ENCODE measurements at places on chromosomes 11 and 22.

DNA sequence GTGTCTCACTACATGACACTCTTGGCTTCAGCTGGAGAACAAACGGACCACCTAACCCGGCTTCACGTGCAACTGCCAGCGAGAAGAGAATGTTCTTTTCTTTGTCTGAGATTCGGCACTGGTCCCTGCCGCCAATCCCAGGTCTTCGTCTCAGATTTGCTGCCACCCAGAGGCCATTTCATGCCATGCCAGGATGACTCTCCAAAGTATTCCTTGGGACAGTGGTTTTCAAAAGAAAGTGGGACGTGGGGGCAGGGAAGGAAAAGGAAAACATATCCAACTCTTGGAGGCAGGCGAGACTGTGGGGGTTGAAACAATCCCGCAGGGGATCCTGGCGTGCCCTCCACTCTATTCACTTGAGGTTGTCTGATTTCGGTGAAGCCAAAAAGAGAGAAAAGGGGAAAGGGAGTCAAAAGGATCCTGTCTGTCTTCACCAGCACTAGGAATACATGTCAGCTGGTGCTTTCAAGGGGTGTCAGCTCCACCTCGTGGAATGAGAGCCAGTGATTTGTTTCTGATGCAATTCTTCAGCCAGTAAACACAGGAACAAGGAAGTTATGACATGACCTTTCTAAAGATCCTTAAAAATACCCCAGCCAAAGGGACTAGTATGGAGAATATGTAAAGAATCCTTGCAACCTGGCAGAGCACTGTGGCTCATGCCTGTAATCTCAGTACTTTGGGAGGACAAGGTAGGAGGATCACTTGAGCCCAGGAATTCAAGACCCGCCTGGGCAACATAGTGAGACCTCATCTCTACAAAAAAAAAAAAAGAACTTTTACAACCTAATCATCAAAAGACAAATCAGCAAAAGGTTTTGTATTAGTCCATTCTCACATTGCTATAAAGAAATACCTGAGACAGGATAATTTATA, 41.0 kb upstream of the APLNR start:
- peak; percentile 18 for DNase-seq

DNA sequence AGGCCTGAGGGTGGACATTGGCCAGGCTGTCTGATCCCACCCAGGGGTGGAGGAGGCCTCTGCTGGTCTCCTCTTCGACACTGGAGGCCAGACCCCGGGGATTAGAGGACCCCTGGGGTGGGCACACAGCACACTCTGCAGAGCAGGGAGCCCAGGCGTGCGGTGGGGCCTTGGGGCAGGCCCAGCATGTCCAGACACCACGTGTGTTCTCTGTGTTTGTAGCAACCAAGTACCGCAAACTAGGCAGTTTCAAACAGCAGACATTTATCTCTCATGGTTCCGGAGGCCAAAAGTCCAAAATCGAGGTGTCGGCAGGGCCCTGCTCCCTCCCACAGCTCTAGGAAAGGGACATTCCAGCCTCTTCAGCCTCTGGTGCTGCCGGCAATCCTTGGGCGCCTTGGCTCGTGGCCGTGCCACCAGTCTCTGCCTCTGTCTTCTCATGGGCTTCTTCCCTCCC, 1.5 kb downstream of the PANX2 start:
- no peak for DNase-seq

DNA sequence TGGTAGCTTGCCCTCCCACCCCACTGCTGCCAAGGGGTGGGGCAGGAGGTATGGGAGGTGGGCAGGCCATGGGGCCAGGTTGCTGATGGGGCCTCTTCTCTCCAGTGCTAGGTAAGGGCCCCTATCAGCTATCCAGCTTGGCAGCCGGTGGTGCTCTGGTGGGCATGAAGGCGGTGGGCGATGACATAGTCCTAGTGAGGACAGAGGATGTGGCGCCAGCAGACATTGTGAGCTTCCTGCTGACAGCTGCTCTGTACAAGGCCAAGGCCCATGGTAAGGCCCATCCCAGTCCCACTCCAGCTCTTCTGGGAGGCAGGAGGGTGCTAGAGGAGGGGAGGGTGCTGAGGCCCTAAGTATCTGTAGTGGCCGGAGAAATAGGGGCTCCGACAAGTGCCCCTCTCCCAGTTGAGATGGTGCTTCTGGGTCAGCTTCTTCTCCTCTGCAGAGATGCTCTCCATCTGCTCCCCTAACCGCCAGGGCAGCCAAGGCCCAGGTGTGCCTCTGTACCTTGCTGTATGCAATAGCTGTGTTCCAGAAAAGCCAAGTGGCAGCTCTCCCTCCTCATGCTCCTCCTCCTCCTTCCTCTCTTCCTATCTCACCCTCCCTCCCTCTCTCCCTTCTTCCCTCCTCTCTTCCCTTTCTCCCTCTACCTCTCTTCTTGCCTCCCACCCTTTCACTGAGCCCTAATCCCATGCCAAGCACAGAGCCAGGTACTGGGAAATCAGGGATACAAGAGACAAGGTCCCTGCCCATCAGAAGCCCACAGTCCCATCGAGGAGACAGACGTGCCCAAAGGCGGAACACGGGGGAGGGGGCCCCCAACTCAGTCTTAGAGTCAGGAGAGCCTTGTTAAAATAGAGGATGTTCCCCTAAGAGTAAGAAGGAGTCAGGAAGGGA, 55.3 kb downstream of the OTOG start:
- no peak for DNase-seq

DNA sequence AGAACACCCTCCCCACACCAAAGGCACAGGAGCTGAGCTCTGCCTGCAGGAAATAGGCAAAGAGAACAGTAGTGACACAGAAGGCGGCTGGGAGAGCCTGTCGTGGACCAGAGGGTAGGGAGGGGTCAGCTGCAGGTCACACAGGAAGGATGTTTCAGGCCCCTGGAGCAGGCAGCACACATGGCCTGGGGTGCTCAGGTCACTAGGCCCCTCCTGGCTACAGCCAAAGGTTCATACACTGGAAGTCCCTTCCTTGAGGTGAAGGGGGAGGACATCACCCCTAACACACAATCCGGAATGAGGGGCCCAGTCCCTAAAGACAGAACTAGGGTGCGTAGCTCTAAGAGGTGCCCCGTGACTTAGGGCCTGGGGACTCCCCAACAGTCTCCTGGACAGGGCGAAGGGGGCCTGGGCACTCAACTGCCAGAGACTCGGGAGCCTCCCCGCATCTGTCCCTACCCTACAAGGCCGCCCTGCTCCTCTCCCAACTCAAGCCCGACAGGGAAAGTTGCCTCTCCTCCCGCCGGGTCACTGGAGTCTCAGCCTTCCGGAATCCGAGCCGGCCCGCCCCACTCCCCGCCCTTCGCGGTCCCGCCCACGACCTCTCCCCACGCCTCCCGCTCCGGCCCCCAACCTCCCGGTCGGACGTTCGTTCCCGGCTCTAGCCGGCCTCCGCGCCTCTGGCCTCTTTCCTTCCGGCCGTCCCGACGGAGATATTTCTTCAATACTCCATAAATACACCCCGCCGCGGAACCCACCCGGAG, at the start of gene CYB5R2:
Gene CYB5R2 (minus strand): TSS at position 541 of the 764 bp plus-strand sequence. CDS start 675 bp downstream, outside the sequence.
- no peak for DNase-seq

- no peak for DNase-seq
These were observed 27.7 kb upstream of the SMCO4 start for GRCh38 chr11:93570759-93571413.

DNA sequence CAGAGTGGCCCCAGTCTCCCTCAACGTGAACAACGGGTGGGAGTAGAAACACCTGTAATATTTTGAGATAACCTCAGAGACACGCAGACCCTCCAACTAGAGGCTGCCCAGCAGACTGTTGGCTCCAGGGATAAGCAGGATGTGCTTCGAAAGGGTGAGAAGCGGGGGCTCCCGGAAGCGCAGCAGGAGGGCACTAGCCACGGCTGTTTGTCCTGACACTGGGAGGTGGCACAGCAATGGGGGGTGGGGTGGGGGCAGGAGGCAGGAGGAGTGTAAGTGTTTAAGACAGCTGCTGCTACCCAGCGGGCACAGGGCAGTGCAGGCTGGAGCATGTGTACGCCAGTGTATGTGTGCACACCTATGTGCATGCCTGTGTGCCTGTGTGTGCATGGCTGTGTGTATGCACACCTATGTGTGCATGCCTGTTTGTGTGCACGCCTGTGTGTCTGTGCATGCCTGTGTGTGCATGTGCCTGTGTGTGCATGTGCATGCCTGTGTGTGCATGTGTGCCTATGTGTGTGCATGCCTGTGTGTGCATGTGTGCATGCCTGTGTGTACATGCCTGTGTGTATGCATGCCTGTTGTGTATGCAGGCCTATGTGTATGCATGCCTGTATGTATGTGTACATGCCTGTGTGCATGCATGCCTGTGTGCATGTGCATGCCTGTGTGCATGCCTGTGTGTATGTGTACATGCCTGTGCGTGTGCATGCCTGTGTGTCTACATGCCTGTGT, 154.7 kb downstream of the SHANK2 start:
- no peak for DNase-seq

DNA sequence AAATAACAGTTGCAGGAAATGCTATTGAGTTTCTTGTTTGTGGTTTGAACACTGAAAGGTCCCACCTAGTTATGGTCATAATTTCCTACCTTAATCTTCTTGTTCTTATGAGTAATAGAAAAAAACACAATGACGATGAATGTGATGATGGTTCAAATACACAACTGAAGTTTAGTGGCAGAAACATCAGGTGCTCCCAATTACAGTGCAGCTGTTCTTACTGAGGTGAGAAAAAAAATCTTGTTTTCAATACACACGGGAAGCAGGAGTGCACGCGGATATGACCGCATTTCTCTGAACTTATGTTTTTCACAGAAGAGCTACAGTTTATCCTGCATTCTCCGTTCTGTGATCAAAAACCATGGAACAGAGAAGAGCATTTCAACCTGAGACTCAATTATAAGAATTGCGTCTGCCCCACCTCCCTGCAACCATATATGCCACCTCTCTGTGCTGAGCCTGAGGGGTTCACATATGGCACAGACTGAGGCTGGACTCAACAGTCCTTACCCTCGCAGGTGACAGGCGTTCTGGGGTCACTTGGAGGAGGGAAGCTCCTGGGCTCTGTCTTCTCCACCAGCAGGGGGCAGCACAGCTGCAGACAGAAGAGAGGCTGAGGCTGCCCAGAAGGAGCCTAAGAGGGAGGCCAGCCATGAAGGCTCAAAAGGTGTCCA, 99.7 kb upstream of the IGLL5 start:
- DNase-seq, result peak; percentile 63

DNA sequence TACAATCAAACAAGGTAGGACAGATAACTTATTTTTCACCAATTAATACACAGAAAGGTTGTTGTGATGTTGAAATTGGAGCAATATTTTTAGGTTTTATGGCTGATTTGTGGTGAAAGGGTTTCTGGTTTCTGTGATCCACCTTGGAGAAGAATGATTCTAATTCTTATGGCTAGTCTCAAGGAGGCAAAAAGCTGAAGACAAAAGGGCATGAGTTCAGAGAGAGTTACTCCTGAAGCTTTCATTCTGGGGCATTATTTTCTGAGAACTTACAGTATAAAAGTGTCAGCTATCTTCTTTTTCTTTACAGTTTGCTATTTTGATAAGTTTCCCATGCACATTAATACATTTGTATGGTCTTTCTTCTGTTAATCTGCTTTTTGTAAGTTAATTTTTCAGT, 372.4 kb upstream of the CCDC179 start:
- no peak for DNase-seq

GRCh38 chr11:109708184-109708583, 286.2 kb downstream of the C11orf87 start:
- no peak for DNase-seq

DNA sequence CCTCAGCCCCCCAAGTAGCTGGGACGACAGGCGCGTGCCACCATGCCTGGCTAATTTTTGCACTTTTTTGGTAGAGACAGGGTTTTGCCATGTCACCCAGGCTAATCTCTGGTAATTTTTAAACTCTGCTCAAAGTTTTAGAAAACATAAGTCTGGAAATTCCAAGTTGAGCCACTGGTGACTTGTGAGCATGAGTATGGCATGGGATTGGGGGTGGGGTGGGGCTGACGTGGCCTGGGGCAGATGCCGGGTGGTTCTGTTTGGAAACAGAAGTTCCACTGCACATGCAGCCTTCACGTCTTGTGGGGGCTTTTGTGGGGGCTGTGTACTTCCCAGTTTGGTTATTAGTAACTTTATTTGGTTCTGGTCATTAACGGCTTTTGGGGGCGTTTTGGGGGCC, 67.3 kb downstream of the PTPRJ start:
- DNase-seq, result no peak

DNA sequence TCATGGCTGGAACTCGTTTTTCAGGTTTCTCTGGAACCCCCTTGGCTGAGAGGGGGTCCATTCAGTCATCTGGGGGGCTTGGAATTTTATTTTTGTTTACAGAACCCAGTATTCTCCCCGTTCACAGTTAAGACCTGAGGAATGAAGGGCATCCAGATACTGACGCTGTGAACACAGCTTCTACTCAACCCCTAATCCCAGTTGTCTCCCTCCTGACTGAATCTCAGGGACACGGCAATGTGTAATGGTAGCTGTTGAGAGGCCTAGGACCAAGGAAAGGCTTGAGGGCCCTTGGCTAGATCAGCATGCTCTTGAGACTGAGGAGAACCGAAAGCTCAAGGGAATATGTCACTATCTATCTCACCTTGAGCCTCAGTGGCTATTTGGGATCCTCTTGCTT, 113.6 kb downstream of the SWAP70 start:
- no peak for DNase-seq

- no peak for DNase-seq
These were observed 26.3 kb downstream of the FAM118A start for GRCh38 chr22:45335854-45336522.

GRCh38 chr11:44702889-44703288, 23.9 kb upstream of the TSPAN18 start:
- no peak for DNase-seq

DNA sequence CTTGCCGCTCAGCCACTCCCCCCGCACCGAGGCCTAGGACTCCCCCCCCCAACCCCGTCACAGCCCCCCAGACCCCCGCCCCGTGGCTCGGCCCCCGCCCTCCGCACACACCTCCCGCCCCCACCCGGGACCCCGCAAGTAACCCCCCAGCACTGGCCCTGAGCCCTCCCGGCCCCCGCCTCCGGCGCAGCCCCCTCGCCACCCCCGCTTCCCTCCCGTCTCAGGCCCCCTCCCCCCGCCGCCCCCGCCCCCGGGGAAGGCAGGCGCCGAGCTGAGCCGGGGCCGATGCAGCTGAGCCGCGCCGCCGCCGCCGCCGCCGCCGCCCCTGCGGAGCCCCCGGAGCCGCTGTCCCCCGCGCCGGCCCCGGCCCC, 1.5 kb downstream of the SHANK3 start:
- DNase-seq, result no peak

GRCh38 chr11:72609045-72609444, 65.2 kb downstream of the PDE2A start:
- no peak for DNase-seq

DNA sequence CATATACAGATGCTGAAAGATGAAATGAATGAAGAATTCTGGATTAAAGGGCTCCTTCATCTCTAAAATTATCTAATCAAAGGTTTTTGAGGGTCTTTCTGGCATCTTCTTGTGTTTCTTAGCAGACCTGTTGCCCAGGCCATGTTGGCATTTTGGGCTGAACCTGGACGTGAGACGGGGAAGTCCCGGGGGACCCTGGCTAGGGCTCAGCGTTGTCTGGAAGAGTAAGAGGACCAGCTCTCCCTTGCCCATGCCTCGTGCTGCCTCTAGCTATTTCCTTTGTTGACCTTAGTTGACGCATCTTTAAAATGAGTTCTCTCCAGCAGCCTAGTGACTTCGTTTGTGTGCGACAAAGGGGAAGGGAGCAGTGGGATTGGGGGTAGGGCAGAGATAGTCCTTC, 152.2 kb downstream of the ST3GAL4 start:
- no peak for DNase-seq
